ENCODE measurements at places on chromosomes 16 and 17. TPM values are rescaled to one million over a fixed set of nuclear protein-coding genes. Genes with fewer than 3 reads are reported as not detected.

DNA sequence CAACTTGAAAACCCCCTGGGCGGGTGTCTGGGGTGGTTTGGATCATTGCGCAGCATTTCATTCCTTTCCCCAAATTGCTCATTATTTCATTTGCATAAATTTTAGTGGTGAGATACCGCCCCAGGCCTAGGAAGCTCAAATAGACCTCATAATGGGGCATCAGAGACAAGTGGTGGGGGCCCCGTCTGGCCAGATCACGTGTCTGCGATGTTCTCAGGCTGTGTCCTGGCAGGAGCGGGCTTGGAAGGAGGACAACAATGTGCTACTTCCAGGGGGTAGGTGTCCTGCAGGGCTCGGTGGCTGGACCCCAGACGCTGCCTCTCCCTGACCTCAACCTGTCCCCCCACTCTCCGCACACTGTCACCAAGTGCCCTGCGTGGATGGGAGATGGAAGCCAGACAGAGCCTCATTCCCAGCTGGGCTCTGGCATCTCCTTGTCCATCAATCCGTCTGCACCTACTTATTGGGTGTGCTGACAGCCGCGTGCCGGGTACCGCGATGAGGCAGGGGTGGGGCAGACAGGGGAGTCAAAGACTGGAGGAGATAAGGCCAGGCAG is 116.9 kb downstream of the NTN1 start:
- no peak for DNase-seq
- H3K27ac ChIP-seq, result no peak overlapping the region
- H3K27me3 ChIP-seq, result no peaks in the 10 kb centered on the region
- H3K4me3 ChIP-seq, result no peak overlapping the region

DNA sequence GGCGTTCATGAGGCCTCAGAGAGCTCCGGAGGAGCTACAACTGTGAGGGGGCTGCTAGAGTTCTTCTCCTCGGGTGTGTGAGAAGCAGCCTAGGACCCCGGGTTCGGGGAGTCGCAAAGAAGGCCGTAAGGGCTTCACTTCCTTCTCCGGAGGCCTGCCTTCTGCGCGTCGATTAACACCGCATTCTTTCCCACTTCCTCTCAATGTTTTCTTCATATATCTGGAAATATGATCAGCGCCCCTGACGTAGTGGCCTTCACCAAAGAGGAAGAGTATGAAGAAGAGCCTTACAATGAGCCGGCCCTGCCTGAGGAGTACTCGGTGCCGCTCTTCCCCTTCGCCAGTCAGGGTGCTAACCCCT is 449 bp downstream of the SMCR8 start:
- peak overlapping the region; percentile 86 for H3K4me3 ChIP-seq
- no peaks in the 10 kb centered on the region for H3K27me3 ChIP-seq
- peaks cover 14% of the 10 kb centered on the region for H3K36me3 ChIP-seq
- peak overlapping the region; percentile 95 for H3K27ac ChIP-seq
- no peak for DNase-seq

Gene ANKS4B
- not detected for polyA plus RNA-seq

- peaks cover 23% of the 10 kb centered on the region for H3K27me3 ChIP-seq
- H3K27ac ChIP-seq, result no peak overlapping the region
- H3K36me3 ChIP-seq, result no peaks in the 10 kb centered on the region
- no peak for DNase-seq
Observed at GRCh38 chr17:78924481-78925151, 571 bp downstream of the TIMP2 start.

Gene CTDNEP1
- 61.1 TPM for polyA plus RNA-seq

Gene CX3CL1
- not detected for polyA plus RNA-seq

Gene TEX14
- polyA plus RNA-seq, result not detected

DNA sequence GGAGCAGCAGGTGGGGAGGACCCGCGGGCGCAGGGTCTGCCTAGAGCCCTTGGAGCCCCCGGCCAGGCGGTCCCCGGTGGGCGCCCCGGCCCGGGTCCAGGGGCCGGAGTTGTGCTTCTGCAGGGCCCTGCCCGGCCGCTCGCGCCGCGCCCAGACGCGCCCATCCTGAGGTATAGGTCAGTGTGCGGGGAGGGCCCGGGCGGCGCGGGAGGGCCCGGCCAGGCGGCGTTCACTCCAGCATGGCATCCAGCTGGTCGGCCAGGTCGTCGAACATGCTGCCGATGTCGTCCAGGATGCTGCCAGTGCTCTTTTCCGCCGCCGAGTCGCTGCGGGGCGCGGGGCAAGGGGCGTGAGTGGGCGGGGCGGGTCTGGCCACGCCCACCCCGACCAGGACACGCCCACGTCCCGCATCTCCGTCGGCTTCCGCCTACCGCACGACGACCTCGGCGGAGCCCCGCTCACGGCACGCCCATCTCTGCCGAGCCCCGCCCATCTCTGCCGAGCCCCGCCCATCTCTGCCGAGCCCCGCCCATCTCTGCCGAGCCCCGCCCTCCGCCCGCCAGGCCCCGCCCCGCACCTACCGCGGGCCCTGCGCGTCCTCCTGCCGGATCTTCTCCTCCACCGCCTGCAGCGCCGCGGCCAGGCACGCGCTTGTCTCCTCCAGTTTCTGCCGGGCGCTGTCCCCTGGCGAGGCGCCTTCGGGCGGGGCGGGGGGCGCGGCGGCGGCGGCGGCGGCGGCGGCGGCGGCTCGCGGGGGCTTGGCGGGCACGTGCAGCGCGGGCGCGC is 17.9 kb downstream of the CASKIN1 start:
- H3K4me1 ChIP-seq, result peaks cover 4% of the 10 kb centered on the region
- peak; percentile 40 for DNase-seq
- H3K27me3 ChIP-seq, result peaks cover 1% of the 10 kb centered on the region
- H3K4me3 ChIP-seq, result no peak overlapping the region

- H3K27me3 ChIP-seq, result peaks cover 3% of the 10 kb centered on the region
- no peak overlapping the region for H3K4me3 ChIP-seq
- H3K27ac ChIP-seq, result no peak overlapping the region
- no peak for DNase-seq
Observed at GRCh38 chr16:974611-975261, 4.0 kb upstream of the LMF1 start.

DNA sequence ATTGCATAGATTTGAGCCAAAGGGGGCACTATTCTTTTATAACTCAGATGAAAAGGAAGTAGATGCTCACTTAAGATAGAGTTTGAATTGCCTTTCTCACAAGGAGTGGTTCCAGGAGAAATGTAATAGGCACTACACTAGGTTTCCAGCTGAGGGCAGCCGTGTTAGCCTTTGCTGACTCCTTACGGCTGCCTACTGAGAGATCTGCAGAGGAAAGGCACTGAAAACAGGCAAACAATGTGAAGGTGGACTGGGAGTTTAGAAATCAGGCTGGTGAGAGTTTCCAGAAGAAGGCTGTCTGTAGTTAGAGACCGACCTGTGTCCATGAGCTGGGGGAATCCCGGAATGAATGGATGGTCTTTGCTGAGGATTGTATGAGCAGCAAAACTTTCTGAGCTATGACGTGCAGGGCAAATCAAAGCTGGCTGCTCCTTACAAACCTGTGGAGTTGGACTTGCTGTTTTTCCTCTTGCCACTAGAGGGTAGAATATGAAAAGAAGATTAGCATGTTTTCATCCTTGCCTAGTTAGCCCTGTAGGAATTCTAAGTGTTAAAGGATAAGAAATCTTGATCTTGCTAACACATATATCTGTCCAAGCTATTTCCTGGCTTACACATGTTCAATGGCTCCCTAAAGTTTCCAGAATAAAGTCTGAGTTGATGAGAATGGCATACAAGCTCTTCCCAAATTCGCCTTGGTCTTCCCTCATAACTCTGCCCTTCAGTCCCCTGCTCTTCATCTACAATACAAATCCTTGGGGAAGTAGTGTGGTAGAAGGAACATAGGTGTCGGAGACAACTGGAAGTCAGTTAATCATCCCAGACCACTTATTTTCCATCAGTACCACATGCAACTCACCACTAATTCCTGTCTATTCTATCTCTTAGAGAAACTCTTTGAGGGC is 20.1 kb upstream of the TAOK1 start:
- H3K27ac ChIP-seq, result no peak overlapping the region
- no peaks in the 10 kb centered on the region for H3K27me3 ChIP-seq
- no peaks in the 10 kb centered on the region for H3K4me1 ChIP-seq
- no peak overlapping the region for H3K4me3 ChIP-seq
- H3K36me3 ChIP-seq, result peaks cover 3% of the 10 kb centered on the region
- peak; percentile 42 for DNase-seq

- peak overlapping the region; percentile 86 for H3K4me3 ChIP-seq
- peaks cover 54% of the 10 kb centered on the region for H3K4me1 ChIP-seq
- H3K36me3 ChIP-seq, result no peaks in the 10 kb centered on the region
Observed at GRCh38 chr17:50708050-50709000, 611 bp upstream of the ANKRD40 start.

GRCh38 chr16:67530013-67530939 is 1.6 kb downstream of the RIPOR1 start:
- H3K27me3 ChIP-seq, result peaks cover 4% of the 10 kb centered on the region
- H3K4me3 ChIP-seq, result peak overlapping the region; percentile 95
- peaks cover 24% of the 10 kb centered on the region for H3K4me1 ChIP-seq
- H3K27ac ChIP-seq, result peak overlapping the region; percentile 82
- DNase-seq, result peak; percentile 52

DNA sequence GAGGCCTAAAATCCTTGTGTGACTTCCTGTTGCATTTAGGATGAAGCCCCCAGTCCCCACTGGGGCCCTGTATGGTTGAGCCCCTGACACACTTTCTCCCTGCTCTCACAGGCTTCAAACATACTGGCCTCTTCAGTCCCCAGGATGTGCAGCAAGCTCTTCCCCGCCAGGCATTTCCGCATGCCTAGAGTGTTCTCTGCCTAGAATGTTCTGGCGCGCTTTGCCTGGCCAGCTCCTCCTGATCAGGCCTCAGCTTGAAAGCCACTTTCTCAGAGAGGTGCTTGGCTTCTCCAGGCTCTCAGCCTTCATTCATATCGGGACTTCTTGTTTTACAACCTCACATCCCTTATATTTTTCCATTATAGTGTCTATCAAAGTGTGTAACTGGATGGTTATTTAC is 123.7 kb downstream of the SPACA3 start:
- H3K4me1 ChIP-seq, result no peaks in the 10 kb centered on the region
- peaks cover 12% of the 10 kb centered on the region for H3K27me3 ChIP-seq
- H3K27ac ChIP-seq, result no peak overlapping the region
- DNase-seq, result no peak
- H3K4me3 ChIP-seq, result no peak overlapping the region
- no peaks in the 10 kb centered on the region for H3K36me3 ChIP-seq

GRCh38 chr17:2814049-2814448 is 17.8 kb downstream of the RAP1GAP2 start:
- peak overlapping the region; percentile 88 for H3K4me3 ChIP-seq
- H3K27me3 ChIP-seq, result peaks cover 20% of the 10 kb centered on the region
- H3K27ac ChIP-seq, result peak overlapping the region; percentile 99

Gene KRTAP4-3
- polyA plus RNA-seq, result not detected

Gene TIGD7
- polyA plus RNA-seq, result 3.9 TPM

DNA sequence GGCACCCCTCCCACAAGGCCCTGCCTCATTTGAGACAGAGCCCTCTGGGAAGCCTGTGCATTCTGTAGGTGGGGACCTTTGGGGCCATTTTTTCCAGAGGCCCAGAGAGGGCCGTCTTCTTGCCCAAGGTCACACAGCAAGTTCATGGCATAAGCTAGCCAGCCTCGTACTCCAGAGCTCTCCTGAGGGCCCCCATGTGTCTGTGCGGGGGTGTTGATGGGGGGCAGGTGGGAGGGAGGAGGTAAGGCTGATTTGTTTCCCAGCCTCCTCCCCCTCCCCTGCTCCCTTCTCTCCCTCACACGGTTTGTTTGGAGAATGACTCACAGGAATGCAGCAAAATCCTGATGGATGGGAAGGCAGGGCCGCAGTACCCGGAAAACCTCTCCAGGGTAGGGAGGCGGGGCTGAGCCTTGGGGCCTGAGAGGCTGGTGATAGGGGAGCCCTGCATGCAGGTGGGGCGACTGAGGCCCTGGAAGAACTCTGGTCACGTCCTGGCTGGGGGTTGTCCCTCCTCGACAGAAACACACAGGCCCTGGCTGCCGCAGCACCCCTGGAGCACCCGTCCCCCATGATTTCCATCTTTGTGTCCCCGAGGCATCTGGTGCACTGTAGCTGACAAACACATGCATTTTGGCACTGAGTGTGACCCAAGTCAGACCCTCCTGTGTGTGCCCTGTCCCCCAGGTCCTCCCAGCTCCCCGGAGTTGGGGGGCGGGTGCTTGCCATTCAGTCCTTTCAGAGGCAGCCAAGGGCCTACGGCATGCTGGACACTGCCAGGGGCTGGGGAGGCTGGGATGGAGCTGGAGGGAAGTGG is 29.7 kb downstream of the RAI1 start:
- DNase-seq, result no peak
- no peak overlapping the region for H3K27ac ChIP-seq
- no peaks in the 10 kb centered on the region for H3K27me3 ChIP-seq
- no peak overlapping the region for H3K4me3 ChIP-seq

GRCh38 chr17:57574040-57574513 is 171.0 kb downstream of the CCDC182 start:
- no peaks in the 10 kb centered on the region for H3K27me3 ChIP-seq
- H3K36me3 ChIP-seq, result peaks cover 5% of the 10 kb centered on the region
- no peak overlapping the region for H3K27ac ChIP-seq
- DNase-seq, result no peak
- H3K4me3 ChIP-seq, result no peak overlapping the region
- peaks cover 5% of the 10 kb centered on the region for H3K4me1 ChIP-seq

Gene OTOP2
- not detected for polyA plus RNA-seq

DNA sequence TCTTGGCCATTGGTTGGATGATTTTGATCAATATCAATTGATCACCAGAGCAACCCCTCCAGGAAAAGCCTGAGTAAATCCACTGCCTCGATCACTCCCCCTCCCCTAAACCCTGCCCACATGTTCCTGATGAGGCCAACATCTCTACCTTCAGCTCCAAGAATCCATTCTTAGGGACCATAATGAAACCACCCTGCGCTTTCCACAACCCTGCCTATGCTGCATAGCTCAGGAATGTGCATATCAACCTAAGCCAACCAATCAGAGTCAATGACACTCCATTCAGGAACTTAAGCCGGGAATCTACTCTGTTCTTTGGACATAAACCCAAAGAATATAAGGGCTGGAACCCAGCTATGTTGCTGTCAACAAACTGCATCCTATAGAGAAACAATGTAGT is 86.3 kb downstream of the MYH11 start:
- H3K27me3 ChIP-seq, result no peaks in the 10 kb centered on the region
- no peaks in the 10 kb centered on the region for H3K36me3 ChIP-seq
- no peak for DNase-seq
- H3K27ac ChIP-seq, result no peak overlapping the region
- peaks cover 2% of the 10 kb centered on the region for H3K4me1 ChIP-seq

Gene EFTUD2
- 101 TPM for polyA plus RNA-seq

Gene ZNF598
- 10.4 TPM for polyA plus RNA-seq

GRCh38 chr16:27168790-27169189 is 34.5 kb upstream of the KDM8 start:
- no peak overlapping the region for H3K4me3 ChIP-seq
- H3K4me1 ChIP-seq, result peaks cover 37% of the 10 kb centered on the region
- DNase-seq, result no peak
- H3K36me3 ChIP-seq, result no peaks in the 10 kb centered on the region
- H3K27ac ChIP-seq, result peak overlapping the region; percentile 77

DNA sequence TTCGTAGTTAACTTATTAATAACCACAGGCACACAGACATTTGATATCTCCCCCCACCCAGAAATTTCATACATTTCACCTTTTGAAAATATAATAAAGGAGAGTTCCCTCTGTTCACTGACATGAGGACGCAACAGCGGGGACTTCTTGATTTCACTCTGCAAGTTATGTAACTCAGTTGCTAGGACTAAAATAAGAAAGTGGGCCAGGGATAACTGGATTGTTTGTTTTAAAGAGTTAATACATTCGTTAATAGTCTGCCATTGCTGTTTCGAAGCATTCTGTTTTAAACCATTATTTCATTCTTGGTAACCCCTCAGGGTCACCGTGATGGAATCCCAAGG is 1.2 kb downstream of the RHOT1 start:
- H3K27me3 ChIP-seq, result peaks cover 24% of the 10 kb centered on the region
- peak overlapping the region; percentile 92 for H3K27ac ChIP-seq
- no peaks in the 10 kb centered on the region for H3K36me3 ChIP-seq
- DNase-seq, result no peak
- H3K4me3 ChIP-seq, result peak overlapping the region; percentile 93
- peaks cover 34% of the 10 kb centered on the region for H3K4me1 ChIP-seq
